A549 treated with AZD2906 at 1 μM for 4 hours (cell line): ENCODE measurements at places on chromosomes 2 and 18. TPM values are rescaled to one million over a fixed set of nuclear protein-coding genes. Genes with fewer than 3 reads are reported as not detected.

CAVIN2 gene
- total RNA-seq, result 45.9 to 78.6 TPM (median 67.9 TPM) in 5 replicates

EIF2B4 gene
- 52.8 to 60.6 TPM (median 55.7 TPM) in 5 replicates for total RNA-seq

LINC00305 gene
- not detected in 5 replicates for total RNA-seq

CHST9 gene
- total RNA-seq, result 0.01 to 0.02 TPM in 2 of 5 replicates, not detected in the others
